ENCODE measurements at places on chromosomes 7 and 10.

GRCh38 chr10:1726861-1727260, 10.5 kb downstream of the ADARB2 start:
- no peak for DNase-seq

- DNase-seq, result no peak
Measured at GRCh38 chr7:118449797-118450567, 225.5 kb downstream of the ANKRD7 start.

- DNase-seq, result no peak
Measured at GRCh38 chr10:133079836-133080682, 7.7 kb upstream of the ADGRA1 start.

DNA sequence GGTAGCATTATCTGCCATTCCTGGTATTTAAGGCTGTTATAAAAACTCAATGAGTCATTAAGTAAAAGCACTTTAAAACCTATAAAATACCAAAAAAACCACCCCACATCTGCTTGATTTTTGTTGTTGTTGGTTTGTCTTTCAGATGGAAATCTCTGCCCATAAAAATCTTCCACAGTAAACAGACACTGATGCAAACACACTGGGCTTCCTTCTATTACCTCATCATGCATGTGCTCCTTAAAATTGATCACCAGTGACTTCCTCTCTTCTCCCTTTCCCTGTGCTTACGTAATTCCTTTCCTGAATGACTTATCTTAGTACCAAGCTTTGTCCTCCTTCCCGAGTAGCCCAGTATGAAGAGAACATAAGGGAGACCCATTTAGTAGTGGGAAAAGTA, 167.2 kb downstream of the EVX1 start:
- DNase-seq, result no peak

- DNase-seq, result no peak
Measured at GRCh38 chr10:36534471-36535002, 590.9 kb upstream of the ANKRD30A start.

GRCh38 chr7:117572856-117573620, 93.2 kb downstream of the CFTR start:
- no peak for DNase-seq

- no peak for DNase-seq
Measured at GRCh38 chr10:80686734-80687475, 149.2 kb downstream of the SH2D4B start.

DNA sequence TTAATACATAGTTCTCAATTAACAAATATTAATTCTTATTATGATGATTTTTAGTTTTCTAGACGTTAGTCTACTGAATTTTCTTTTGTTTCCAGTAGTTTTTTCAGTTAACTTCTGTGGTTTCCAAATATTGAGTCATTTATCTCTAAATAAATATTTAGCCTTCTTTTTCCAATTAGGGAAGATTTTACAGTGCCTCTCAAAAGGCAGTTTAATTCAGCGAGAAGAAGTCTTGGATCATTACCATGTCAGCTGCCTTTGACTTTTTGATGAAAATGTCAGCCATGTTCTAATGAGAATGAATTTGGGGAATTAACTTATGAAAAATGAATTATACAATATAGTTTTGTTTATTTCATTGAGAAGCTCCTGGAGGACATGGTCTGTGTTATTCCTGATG, 90.0 kb downstream of the CDK14 start:
- DNase-seq, result no peak

DNA sequence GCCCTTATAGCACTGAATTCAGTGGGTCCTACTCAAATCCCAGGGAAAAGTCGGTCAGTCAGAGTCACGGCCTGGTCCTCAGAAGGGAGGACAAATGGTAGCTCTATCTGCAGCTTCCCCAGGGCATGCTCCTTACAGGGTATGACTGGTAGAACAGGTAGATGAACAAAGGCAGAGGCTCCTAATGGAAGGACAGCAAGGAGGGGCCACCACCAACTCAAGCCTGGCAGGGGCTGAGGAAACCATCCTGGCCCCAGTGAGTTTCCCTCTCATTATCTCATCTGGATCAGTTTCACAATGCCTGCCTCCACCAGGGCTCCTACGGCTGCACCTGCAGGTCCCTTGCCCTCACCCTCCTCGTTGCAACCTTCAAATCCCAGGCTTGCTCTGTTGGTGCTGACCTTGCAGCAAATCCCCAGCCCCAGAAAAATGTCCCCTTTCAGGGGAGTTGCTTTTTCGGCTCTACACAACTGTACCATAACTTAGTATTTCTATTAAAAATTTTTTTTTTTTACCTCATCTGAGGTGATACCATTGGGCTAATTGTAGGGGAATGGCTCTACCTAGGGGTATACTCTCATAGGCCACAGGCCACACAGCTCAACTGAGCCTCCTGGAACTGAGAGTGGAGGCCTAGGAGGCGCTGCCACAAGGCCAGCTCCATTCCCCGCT, 2.4 kb upstream of the MYO1G start:
- no peak for DNase-seq

DNA sequence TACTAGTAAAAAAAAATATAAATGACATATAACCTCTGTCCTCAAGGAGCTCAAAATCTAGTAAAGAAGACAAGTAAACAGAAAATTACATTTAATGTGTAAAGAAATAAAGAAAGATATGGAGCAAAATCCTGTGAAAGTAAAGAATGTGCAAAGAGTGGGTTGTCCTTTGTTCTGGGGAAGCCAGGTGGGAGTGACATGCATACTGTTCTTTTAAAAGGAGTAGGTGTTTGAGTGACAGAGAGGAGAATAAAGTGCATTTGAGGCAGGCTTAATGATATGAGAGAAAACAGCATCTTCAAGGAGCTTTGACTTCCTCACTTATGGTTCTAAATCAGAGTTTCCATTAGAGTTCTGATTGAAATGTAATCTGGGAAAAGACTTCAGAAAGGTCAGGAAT, 22.0 kb downstream of the OR6V1 start:
- DNase-seq, result no peak

- DNase-seq, result no peak
Measured at GRCh38 chr10:48982584-48982983, 42.9 kb upstream of the LRRC18 start.

DNA sequence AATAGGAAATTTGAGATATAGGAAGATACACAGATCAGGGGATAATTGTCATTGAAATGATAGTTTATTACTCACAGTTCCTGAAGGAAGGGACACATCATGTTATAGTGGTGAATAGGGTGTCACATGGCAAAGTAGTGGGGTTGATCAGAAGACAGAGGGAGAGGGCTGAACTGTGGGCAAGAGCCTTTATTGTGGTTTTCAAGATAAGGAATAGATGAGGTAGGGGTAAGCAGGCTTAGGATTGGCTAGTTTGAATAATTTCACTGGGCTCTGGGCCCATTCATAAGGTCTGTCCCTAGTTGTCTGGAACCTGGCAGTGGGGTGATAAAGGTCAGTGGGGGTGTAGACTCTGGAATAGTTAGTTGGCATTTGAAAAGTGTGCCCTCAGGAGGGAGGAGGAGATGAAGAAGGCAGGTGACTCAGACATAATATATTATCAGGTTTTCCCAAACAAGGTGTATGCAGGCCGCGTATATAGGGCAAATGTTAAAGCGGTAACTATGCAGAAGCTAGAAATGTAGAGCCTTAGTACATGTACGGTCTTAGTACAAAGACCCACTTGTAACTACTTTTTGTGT, 18.5 kb downstream of the FGL2 start:
- no peak for DNase-seq

DNA sequence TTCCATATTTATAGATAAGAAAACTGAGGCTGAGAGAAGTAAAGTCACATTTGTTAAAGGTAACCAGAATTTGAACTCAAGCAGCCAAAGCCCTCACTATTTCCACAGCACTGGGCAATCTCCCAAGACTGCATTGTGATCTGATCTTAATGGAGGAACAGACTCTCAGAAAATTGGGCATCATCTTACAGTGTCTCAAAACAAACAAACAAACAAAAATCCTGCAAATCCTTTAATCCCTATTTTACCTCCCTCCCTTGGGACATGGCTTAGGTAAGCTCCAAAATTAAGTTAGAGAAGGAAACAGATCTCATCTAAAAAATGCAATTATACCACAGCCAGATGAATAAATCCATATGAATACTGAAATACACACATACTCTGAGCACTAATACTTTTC, 57.5 kb downstream of the FHIP2A start:
- DNase-seq, result no peak

GRCh38 chr10:104732222-104732621, 91.1 kb downstream of the SORCS3 start:
- DNase-seq, result no peak

- DNase-seq, result no peak
Measured at GRCh38 chr7:26964156-26964808, 99.9 kb upstream of the SKAP2 start.

GRCh38 chr7:135247746-135248471, 14.3 kb downstream of the STRA8 start:
- DNase-seq, result no peak

DNA sequence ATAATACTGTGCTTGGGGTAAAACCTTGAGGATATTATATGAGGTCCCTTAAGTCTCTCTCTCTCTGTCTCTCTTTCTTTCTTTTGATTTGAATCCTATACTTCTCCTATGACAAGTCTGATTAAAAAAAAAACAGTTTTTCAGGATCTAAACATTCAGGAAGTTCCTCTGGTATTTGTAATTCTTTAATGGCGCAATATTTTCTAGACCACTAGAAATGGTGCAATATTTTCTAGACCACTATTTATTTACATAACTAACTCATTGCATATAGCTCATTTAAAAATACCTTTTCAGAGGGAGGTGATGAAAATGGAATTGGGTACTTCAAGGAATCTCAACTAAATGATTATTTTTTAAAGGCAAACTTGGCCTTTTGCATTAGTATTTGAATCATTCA, 1235.3 kb downstream of the GATA3 start:
- DNase-seq, result no peak

GRCh38 chr7:137953043-137953664, 48.7 kb downstream of the CREB3L2 start:
- DNase-seq, result no peak

DNA sequence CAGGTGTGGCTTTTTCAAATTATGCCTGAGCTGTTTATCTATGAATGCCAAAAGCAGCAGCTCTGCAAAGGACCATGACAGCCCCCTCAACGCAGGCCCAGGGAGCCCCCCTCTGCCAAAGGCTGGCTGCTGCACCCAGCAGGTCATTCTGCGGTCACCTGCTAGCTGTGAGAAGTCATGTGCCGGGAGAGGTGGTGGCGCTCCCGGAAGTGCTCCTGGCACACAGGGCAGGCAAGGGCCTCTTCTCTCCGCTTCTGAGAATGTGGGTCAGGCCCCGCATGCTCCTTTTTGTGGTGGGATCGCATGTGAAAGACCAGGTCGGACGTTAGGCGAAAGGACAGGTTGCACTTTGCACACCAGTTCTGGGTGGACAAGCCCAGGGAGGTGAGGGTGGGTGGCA, 16.4 kb downstream of the ZNF488 start:
- DNase-seq, result no peak

DNA sequence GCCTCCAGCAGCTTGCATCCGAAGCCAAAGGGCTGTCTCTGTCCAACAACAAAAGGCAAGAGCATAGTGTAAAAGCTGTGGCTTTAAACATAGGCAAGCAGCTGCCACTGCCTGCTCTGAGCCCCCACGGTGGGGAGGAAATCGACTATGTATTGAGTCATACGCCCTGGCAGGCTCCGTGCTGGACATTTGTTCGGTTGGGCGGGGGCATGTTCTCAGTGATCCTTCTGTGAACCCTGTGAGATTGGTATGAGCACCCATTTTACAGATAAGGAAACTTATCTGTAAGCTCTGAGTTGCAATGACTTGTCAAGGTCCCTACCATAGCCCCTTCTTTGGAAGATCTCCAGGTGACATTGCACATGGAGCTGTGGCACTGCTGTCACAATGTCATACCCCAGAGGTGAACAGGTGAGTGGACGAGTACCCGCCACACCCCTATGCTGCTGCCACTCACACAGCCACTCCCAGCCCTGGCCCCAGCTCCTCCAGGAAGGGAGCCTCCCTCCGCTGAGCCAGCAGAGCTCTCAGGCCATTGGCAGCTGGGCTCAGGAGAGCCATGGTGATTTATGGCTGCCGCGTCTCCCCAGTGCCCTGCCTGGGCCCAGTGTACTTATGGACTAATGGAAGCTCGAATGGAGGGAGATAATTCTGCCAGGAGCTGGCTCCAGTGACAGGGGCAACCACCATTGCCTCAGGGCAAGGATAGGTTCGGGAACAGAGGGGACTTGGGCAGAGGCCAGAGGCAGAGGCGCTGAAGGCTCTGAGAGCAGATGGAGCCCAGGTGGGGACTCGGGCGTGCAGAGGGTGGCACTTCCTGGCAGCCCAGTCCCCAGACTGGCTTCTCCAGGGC, 43.7 kb downstream of the UNC5B start:
- peak; percentile 57 for DNase-seq

- DNase-seq, result no peak
Measured at GRCh38 chr10:117413928-117414618, 38.8 kb upstream of the PDZD8 start.

DNA sequence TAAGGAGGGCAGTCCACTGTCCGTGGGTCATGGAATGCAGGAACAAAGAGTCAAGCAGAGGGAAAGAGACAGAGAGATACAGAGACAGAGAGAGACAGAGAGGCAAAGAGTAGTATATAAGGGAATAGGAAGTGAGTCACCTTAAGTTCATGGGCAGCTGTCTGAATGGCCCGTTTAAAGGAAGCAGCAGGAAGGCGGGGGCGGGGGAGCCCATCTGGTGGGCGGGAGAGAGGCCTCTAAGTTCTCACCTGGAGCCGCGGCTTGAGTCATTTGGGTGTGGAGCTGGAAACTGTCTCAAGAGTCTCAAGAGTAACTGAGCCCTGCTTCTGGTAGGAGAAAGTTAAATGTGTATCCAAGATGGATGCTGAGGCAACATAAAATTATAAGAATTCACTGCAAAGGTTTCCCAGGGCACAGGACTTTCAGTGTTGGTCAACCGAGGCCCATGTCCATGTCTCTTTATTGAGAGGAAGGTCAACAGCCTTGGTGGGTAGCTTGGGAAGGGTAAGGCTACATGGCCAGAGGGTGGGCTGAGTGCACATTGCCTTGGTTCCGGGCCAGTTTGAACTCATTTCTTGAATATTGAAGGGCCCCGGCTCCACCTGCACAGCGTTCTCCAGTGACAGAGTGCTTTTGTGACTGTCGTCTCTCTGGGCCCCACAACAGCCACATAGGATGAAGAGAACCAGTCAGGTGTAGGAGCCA, 85.5 kb upstream of the CACUL1 start:
- no peak for DNase-seq

- no peak for DNase-seq
Measured at GRCh38 chr7:106236065-106236464, 48.7 kb downstream of the NAMPT start.

DNA sequence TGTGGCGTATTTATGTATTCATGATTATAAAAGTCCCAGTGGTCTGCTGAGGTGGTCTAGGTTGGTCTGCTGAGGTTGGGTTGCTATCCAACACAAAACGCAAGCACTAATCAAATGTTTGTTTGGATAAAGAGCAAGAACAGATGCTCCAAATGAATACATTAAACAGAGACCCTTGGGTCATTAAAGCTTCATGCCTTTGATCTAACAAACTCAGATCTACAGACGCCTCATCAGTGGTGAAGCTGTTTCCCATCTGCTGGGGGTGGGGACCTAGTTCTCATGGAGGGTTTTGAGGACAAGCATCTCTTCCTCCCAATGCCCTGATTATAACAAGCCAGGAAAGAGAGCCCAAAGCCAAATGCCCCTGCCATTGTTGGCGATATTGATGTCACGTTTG, 786.7 kb downstream of the NRG3 start:
- DNase-seq, result peak; percentile 13

Data from NCI-H2171 treated with DMSO at 0.1 percent for 48 hours (cell line).